Suprapubic skin (tissue), 4 donors: ENCODE measurements at places on chromosomes 7 and 10.

- no peak for DNase-seq
Measured at GRCh38 chr10:120433141-120433540, 23.9 kb upstream of the PLPP4 start.

DNA sequence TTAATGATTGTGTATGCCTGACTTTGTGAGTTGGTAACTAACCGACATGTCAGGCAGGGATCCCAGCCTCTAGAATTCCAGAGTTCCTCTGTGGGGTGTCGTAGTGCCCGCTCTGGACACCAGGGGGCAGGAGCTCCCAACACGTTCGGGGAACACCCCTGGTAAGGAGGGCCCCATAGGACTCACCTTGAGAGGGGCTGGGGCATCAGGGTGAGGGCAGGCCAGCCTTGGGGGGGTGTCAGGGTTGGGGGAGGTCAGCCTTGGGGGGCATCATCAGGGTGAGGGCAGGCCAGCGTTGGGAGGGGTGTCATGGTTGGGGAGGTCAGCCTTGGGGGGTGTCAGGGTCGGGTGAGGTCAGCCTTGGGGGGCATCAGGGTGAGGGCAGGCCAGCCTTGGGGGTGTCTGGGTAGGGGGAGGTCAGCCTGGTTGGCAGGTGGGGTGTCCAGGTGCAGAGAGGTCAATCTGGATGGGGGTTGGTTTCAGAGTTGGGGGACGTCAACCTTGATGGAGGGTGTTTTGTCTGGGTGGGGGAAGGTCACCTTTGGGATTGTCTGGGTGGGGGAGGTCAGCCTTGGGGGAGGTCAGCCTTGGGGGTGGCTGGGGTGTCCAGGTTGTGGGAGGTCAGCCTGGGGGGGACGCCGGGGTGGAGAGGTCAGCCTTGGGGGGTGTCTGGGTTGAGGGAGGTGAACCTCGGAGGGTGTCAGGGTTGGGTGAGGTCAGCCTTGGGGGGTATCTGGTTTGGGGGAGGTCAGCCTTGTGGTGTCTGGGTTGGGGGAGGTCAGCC, 45.6 kb upstream of the SUN1 start:
- DNase-seq = peak; percentile 84

- DNase-seq = no peak
Measured at GRCh38 chr7:133411395-133411794, 158.5 kb downstream of the EXOC4 start.

DNA sequence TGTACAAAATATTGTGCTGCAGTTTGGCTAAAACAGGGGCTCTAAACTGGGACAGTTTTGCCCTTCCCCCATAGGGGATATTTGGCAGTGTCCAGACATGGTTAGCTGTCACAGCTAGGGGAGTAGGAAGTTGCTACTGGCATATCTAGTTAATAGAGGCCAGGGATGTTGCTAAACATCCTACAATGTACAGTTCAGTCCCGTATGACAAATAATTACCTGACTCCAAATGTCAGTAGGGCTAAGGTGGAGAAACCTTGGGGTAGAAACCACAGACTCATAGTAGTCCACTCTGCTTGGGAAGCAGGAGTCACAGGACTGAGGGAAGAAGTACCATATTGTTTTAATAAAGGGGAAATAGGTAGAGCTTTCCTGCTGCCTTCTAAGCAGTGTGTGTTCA, 39.8 kb downstream of the WBP1L start:
- no peak for DNase-seq

- DNase-seq = no peak
Measured at GRCh38 chr7:75836798-75837197, 23.2 kb upstream of the CCL24 start.
